SW 1271 (cell line): ENCODE measurements at places on chromosomes 4 and X.

DNA sequence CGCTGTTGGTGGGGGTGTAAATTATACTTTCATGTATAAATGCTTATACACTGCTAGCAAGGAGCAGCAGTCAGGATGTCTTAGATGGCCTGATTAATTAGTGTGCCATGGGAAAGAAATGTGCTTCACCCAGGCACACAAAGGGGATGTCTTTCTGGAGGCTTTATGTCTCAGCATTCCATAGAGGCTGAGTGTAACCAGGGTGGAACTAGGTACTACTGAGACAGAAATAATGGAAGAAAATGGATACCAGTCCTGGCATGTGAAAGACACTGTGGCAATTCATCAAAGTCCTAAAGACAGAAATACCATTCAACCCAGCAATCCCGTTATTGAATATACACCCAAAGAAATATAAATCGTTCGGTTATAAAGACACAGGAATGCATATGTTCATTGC is 52.5 kb downstream of the PF4 start:
- no peak for DNase-seq

DNA sequence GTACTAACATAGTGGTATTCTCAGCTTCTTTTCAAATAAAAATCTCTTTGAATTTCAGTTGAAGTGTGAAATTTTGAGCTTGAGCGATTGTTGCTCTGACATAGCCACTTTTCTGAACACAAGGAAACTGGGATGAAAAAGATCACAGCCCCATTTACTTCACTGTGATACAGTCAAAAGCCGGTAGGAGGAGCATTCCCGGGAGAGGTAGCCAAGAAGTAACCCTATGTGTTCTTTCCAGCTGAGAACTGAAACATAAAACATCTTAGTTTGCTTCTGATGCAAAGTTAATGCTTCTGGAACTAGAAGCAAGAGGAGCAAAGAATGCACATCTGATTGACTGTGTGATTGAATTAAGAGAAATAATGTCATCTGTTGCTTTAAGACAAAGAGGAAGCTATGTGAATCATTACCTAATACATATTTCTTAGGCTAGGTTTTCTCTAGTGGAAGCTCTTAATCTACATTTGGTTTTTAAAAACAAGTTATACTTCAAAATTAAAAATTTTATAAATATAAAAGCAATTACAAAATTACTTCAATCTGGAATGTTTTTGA is 88.3 kb upstream of the UNC5C start:
- DNase-seq: no peak

DNA sequence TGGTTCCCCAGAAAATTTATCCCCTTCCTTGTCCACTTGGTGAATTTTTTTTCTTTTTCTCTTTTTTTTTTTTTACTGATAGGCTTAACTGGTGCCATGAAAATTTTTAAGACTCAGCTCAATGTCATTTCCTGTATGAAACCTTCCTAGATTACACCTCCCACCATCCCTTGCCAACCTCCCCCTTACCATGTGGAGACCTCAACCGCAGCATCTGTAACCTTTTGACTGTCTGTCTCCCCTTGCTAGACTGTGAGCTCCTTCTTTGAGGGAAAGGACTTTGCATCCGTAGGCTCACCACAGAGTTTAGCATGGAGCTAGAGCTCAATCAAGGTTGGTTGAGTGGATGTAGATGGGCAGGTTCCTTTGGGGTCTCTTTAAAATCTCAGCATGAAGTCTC is 5.2 kb upstream of the PGRMC1 start:
- DNase-seq: no peak

DNA sequence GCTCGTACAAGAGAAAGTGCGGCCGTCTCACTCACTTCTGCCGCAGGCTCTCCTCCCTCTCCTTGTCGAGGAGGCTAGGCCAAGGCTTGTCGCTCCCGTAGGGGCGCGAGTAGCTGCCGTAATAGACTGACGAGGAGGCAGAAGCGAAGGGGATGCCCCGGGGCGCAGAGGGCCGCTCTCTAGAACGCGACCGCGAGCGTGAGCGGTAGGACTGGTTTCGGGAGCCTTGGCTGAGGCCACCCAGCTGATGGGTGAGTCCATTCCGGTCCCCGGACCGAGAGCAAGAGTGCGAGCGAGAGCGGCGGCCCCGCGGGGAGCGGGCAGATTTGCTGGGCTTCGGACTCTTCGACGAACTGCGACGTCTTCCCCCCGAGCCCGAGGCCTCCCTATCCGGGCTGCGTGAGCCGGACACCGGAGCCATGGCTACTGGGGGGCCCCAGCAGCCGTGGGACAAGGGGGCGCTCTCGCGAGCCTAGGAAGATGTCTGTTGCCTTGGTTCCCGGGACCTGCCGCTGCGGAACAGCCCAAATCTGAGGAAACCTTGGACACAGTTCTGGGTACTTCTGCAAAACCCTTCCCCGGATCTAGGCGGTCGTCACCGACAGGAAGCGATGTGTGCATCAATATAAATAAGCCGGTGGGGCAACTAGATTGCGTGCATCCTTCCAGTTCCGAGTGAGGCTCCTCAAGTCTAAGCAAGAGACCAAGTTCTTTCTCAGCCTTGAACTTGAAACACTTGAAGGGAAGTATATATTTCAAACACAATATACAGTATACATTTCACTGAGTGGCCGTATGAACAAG is at the start of gene NKAP:
Gene NKAP, minus strand, starts transcription at position 567 of the 804 bp plus-strand sequence. Its CDS starts 146 bp downstream, at position 421.
- peak; percentile 82 for DNase-seq

DNA sequence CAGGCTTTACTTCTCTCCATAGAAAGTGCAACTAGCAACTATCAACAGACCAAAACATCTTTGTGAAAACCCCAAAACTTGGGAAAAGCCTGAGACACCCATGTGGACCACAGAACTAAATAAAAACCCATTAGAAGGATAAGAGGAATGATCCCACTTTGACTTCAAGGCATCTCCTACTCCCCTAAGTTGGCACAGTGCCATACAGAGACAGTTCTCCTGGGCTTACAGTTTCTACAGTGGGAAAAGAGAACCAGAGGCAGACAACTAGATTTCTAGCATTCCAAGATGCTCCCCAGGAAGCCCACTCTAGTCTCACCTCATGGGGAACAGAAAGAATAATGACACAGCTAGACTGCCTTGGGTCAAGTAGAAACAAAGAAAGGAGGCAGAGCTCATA is 20.4 kb downstream of the TMLHE start:
- no peak for DNase-seq

GRCh38 chr4:23811161-23811560 is 78.7 kb downstream of the PPARGC1A start:
- DNase-seq: no peak

DNA sequence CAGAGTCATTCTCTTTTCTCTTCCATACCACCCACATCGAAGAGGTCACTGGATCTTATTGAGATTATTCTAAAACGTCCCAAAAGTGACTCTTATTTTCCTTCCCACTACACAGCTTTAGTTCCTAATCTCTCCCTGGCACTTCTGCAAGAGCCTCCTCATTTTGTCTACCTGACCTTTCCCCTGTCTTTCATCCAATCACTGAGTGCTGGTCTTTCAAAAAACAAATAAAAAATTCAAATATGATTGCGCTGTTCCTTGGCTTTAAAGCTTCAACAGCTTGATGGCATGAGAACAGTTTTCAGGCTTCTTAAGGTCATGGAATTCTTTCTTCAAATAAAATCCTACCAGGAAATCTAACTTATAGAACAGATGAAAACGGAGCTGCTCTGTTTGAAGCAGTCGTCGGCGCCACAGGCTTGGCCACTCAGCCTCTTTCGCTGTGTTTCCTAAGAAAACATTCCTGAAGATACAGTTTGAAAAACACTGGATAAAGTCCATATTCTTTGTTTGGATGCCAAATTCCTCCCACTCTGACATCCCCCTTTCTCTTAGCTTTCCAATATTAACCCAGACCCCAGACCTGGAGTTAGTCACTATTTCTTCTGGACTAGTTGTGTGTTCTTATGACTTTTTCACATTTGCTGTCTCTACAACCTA is 12.5 kb downstream of the SYTL5 start:
- DNase-seq: no peak
